CD8-positive, alpha-beta T cell (primary cell): ENCODE measurements at places on chromosomes 5 and 9.

DNA sequence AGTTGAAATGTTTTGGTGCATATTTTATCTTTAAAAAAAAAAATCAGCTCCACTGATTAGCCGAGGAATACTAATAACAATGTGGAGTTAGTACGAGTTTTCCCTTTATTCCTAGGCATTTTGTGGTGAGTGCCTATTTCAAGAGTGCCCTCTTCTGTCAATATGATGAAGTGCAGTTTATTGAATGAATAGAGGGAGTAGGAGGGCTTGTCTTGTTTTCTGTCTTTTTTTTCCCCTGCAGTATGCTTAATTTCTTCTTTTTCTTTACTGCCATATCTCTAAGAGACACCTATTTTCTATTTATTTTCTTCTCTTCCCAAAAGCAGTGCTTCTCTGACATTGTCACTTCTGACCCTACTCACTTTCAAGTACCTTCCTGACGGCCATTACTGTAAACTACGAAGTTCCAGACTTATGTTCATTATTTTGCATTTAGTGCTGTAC lies 169.6 kb upstream of the PITX1 start:
- DNase-seq, result no peak

DNA sequence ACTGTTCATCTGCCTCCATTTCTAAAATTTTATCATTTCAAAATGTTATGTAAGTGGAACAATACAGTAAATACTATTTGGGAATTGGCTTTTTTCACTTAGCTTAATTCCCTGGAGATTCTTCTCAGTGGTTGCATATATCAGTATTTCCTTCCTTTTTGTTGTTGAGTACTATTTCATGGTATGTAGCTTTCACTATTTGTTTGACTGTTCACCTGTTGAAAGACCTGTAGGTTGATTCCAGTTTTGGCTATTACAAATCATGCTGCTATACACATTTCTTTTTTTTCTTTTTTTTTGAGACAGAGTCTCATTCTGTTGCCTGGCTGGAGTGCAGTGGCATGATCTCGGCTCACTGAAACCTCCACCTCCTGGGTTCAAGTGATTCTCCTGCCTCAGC lies 33.0 kb upstream of the PWWP2A start:
- no peak for DNase-seq

- no peak for DNase-seq
Measured at GRCh38 chr5:72511366-72511765, 4.2 kb upstream of the ZNF366 start.

GRCh38 chr5:10857338-10857733 lies 96.3 kb upstream of the DAP start:
- DNase-seq, result no peak

- DNase-seq, result no peak
Measured at GRCh38 chr5:177453852-177454396, 7.3 kb downstream of the PRR7 start.

- DNase-seq, result no peak
Measured at GRCh38 chr5:26889815-26890214, 148.6 kb downstream of the CDH9 start.

DNA sequence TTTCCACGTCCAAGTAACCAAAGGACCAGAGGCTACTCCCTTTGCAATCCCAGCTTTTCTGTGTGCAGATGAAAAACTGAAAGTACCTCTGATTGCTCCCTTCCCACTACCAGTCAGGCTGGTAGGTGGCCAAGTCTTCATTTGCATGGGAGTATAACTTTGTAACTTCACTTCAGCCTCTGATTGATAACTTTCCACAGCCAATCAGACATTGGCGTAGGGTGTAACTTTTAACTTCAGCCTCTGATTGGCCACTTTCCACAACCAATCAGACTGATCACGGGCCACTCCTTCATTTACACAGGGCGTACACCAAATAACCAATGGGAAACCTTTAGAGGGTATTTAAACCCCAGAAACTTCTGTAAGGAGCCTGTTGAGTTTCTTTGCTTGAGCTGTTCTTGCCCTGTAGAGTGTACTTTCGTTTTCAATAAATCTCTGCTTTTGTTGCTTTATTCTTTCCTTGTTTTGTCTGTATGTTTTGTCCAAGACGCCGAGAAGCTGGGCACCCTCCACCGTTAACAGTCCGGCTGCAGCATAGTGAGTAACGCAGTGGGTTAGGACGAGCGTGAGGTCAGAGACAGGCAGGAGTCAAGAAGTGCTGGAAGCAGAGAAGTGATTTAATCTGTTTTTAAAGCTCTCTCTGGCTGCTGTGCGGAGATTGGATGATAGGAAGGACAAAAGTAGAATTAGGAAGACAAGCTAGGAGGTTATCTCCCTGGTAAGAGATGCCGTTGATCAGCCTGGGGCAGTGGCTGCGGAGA lies 3.5 kb upstream of the EXOSC2 start:
- DNase-seq, result no peak

DNA sequence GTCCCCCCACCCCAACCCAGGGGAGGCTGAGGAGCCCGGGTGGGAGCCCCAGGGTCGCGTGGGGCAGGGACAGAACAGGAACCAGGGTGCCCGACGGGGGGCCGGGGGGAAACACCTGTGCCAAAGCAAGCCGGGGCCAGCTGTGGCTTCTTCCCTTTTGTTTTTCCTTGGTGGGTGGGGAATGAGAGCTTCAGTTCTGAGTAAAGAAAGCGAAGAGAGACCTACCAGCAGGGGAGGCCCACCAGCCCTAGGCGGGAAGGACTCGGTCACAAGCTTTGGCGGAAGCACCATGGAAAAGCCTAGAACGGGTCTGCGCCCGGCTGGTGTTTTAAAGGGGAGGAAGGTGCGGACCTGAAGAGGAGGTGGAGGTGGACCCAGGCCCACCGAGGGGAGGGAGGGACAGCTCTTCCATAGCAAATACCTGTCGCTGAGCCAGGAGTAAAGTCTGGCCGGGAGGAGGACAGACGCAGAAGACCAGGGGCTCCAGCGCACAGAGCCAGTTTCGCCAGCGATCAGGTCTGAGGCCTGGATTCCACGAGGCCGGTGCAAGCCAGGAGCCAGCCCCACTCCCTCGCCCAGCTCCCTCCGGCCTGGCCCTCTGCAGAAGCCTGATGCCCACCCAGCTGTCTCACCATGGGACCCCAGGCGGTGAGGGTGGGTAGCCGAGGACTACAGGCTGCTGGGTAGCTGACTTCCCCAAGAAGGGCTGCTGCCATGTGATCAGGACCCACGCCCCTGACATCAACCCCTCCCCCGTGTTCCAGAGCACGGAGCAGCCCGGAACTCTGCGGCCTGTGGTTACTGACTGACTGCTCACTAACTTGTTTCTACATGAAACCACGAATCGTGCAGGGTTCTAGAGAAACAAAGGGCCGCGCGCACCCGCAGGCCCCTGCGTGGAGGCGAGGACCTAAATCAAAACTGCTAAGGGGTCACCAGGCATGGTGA lies 849 bp upstream of the MGAT1 start:
- peak; percentile 93 for DNase-seq

- DNase-seq, result no peak
Measured at GRCh38 chr5:120473332-120473731, 9.2 kb downstream of the PRR16 start.

GRCh38 chr5:50763846-50764245 lies 97.4 kb downstream of the PARP8 start:
- DNase-seq, result no peak

DNA sequence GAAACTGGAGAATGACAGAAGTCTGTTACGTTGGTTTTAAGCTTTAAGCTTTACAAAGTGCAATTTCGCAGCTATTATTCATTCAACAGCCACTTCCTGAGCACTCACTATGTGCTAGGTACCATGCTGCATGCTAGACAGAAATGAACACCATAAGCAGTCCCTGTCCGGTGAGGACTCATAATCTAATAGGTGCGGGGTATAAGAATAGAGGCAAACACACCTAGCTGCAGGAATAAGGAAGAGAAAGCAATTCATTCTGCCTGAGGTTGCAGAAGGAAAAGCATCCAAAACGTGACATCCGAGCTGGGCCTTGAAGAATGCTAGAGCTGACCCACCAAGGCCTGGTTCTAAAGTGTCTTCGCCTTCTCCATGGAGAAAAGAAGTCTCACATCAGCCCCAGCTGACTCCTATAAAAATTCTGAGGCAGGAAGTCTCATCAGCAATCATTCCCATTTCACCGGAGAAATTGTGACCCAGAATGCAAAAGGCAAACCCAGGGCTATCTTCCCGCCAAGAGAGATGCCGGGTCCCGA lies 542 bp downstream of the FKBP15 start:
- no peak for DNase-seq

GRCh38 chr5:16691731-16692130 lies 74.9 kb upstream of the RETREG1 start:
- no peak for DNase-seq

DNA sequence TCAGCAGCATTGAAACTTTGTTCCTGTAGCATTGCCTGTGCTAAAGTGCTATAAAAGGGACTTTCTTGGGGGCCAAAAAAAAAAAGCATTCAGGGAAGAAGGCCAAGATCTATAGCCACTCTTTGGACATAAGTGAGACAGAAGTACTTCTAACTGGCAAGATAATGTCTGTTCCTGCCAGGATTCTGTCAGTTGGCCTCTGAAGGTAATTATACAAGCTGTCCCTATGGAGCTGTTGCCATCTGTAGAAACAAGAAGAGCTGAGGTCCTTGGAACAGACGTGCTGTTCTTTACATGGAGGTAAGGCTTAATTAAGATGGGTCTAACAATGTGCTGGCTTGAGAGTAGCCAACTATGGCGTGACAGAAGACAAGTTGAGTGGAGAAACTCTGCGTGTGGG lies 9.7 kb downstream of the KIF20A start:
- DNase-seq, result no peak

GRCh38 chr9:4581861-4582565 lies 80.1 kb upstream of the PLPP6 start:
- no peak for DNase-seq
